M059J (cell line): ENCODE measurements at places on chromosomes 4 and X. TPM values are rescaled to one million over a fixed set of nuclear protein-coding genes. Genes with fewer than 3 reads are reported as not detected.

DNA sequence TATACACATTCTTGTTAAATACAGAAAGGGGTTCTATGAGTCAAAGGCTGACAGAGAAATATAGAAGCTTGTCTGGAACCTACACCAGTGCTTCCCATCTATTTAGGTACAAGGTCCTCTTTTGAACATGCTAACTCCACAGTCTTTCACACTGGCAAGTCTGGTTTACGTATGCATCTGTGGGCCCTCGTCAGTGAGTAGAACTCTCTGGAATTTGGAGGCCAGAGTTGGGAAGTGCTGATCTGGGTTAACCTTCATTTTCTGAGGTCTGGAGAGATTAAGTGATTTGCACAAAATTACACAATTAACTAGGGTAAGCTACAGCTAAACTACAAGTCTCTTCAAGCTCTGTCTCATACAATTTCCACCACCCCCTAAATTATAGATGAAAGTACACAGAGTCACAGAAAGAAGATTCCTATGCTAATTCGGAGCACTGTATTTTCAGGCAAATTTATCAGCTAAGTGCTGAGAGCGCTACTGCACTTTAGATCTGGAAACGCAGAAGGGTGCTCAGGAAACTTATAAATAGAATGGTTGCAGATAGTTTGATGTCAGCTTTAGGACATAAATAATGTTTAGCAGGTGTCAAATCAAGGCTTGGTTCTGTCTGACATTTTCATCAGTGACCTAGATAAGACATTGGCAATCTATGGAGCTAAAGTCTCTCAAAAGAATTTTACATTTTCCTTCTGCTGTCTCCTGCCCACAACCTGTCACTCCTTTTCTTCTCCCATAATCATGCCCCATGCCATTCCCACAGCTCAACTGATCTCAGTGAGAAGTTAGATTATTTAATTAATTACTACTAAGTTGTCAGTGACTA lies 43.0 kb upstream of the PDLIM5 start:
- no peak for DNase-seq

DNA sequence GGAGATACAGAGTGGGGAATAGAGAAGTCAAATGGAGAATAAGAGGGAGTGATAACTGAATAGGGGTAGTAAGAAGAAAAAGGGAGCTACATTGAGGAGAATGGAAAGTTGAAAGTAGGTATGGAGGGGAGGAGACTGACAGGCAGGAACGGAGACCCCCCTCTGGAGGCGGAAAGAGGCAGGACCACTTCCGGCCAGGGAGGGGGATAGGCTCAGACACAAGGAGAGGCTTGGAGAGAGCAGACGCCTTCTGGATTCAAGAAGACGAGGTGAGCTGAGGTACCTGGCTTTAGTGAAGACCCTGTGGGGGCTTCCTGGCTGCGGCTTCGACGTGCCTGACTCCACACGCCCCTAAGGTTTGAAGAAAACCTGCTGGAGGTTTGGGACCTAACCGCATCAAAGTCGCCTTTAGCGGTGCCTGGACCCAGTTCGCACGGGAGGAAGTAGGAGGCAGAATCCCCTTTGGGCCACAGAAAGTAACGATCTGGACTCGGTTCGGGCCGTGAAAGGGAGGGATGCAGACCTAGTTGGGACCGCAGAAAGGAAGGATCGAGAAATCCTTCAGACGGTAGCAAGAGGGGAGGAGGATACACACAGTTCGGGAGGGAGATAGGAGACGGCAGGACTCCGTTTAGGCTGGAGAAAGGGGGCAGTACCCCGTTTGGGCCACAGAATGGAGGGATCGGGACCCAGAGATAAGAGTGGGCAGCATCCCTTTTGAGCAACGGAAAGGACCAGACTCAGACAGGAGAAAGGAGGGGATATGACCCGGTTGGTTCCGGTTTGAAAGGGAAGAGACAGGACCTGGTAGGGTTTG lies at the start of gene TRO:
TRO (plus strand) TSS at position 215 of the 817 bp plus-strand sequence. CDS start 1,423 bp downstream, outside the sequence.
- peak; percentile 8 for DNase-seq

DNA sequence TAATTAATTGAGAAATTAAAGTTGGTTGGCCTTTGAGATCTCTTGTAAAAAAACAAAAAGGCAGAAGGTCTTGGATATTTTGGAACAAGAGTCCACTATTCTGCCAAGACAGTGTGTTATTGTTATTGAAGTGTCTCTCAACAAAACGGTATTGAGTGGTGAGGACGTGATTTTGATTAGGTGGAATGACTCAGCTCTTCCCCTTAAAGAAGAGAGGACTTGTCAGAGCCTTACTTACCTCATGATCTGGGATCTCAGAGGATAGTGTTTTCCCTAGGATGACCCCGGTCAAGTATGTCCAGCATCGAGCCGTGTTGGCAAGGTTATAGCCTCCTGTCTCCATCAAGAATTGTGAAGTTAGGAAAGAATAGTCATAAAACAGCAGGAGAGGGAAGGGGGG lies 110.9 kb downstream of the HDAC8 start:
- no peak for DNase-seq

PPEF1 gene
- not detected in 2 replicates for total RNA-seq

CXCL9 gene
- total RNA-seq, result not detected in 2 replicates
